CD4-positive, alpha-beta T cell treated with Interleukin-21 for 1 hour (primary cell): ENCODE measurements at places on chromosomes 13 and 19.

DNA sequence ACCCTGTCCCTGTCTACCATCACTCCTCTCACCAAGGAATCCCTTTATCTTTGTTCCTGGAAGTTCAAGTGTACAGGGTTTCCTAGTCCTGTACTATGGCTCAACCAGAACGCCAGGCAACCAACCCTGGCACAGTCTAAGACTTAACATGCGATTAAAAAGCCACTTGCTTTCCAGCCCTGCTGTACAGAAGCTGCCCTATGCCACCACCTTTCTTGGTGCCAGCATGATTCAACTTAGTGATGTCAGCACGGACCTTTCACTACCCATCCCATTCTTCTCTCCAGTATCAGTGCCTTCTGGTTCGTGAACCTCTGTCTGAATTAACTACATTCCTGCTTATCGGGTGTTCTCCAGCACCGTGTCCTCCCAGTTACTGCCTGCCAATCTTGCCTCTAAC, 151.1 kb downstream of the KLF12 start:
- no peak for DNase-seq

- DNase-seq, result no peak
Measured at GRCh38 chr19:51111606-51112005, 3.4 kb upstream of the CTU1 start.

- DNase-seq, result peak; percentile 70
Measured at GRCh38 chr19:5967994-5968430, 9.9 kb downstream of the RANBP3 start.

- DNase-seq, result no peak
Measured at GRCh38 chr13:111394211-111394922, 73.9 kb downstream of the TEX29 start.
